GM19239 (cell line): ENCODE measurements at places on chromosomes 1 and 21.

DNA sequence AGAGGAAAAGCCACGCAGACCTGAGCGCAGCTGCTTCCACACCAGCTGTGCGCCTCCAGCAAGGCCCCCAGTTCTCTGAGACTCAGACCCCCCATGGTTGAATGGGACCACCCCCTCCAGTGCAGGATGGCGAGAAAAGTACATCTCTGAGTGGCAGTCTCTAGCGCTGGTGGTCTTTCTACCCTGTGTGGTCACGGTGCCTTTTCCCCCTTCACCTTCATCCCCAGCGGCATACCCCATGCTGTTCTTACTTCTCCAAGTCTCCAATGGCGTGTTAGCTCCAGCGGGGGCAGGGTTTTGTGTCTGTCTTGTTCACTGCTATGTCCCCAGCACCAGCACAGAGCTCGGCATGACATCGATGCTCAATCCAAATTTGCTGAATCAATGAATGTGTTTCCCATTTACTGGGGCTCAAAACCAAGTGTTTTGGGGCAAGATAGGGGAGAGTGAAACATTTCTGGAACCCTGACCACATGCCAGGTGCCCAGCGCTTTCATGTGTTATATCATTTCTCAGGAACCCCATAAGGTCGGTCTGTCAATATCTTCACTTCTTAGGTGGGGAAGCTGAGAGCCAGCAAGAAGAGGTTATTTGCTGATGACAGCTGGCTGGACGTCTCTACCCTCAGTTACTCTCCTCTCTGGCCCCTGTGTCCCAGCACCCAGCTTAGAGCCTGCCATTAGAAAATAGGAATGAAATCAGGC, 959 bp upstream of the SDC3 start:
- DNase-seq, result no peak

DNA sequence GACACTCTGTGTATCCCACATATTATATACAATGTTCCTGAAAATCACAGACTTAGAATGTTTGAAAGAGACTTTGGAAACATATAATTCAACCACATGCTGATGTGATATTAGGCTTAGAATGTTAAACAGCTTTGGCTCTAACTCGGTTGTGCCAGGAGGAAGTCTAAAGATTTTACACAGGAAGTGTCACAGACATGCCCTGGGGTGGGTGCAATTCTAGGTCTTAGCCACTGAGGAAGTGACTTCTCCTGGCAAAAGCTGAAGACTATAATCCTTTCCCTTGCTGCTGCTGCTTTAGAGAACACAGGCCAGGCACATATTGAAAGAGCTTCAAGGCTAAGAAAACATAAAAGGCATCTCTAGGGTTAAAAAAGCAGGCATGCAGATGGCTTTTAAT, 51.0 kb downstream of the RPL5 start:
- DNase-seq, result no peak

DNA sequence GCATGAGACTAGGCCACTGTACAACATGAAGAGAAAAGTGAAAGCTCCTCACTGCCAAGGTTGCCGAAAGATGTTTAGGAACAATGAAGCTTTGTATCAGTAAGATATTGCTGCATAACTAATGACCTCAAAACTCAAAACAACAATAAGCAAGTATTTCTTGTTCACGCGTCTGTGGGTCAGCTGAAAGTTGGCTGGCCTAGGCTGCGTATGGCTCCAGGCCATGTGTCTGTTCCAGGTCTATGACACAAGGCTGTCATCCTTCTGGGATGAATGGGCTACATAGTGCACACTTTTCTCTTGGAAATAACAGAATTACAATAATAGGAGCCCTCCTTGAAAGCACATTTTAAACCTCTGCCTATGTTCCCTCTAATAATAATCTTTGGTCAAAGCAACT, 515.9 kb downstream of the PLPP3 start:
- no peak for DNase-seq

DNA sequence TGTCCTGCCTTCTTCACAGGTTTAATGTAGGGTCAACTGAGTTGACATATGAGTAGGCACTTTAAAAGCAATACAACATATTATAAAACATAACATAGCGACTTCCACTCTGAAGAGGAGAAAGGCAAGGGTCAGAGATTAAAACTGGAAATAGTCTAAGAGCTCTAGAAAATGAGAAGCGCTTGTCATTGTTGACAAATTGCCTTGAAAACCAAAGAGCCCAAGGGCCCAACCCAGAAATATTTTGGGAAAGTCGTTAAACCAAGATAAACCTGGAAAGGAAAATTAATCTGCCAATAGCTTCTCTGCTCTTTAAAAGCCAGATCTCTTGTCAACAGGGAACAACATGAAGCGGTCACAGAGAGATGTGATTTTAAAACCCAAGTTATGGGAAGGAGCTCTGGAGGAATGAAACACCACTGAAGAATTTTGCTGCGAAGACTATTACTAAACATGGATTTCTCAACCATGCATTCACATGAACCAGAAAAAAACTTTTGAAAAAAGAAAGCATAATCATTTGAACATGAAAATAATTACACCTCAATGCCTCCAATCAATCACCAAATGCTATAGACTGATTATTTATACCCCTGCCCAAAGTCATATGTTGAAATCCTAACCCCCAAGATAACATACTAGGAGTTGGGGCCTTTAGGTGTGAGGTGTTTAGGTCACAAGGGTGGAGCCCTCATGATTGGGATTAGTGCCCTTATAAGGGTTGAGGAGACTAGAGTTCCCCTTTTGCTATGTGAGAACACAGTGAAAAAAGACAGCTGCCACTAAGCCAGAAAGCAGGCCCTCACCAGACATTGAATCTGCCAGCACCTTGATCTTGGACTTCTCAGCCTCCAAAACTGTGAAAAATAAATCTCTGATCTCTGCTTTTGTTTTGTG, 33.0 kb upstream of the MTF1 start:
- no peak for DNase-seq

DNA sequence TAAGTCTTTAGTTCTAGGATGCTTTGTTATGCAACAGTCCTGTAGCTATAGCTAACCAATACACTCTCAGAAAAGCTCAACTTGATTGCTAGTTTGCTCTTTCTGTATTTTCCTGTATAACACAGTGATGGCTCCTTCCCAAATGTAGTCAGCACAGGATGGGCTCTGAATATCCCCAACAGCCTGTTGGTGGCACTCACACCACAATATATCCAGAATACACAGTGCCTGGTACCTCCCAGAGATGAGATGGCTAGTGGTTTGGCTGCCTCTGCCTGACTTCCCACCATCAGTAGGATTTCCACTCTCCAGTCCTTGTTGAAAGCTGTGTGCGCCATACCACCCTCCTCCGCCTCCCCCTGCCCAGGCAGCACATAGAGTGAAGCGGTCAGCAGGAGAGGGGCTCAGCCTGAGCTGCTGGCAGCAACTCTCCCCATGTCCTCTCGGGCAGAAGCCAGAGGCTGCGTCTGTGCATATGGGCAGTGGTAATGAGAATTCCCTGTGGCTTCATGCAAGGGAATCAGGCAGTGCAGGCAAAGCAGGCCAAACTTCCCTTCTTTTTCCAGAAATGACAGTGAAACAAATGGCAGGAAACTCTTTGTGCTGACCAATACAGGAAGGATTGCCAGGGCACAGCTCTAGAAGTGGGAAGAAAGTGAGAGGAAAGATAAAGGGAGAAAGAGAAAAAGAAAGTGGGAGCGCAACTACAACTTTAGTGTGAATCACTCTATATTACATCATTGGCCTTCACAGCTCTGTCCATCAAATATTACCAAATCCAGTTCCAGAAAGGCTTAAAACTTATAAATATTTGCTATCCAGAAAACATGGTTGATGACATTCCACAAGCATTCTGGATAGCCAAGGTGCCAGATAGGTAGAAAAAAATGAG, 49.7 kb downstream of the LMX1A start:
- DNase-seq, result no peak

GRCh38 chr1:44946725-44947062, 39.7 kb downstream of the EIF2B3 start:
- no peak for DNase-seq

DNA sequence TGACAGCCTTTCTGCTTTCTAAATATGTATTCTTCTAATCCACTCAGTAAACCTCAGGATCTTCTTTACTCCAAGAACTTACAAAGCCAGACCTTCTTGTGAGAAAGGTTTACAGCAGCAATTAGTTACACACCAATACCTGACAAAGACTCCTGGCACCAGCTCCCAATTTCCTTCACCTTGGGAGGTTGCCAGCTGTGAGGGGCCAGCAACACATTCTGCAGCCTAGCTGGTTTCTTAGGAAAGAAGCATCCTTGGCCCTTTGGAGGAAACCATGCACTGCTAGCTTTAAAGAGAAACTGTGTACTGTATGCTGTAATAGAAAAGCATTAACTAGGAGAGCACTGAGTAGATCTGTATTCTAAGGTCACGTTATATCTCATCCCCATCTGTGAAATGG, 10.8 kb downstream of the FYB2 start:
- DNase-seq, result no peak

DNA sequence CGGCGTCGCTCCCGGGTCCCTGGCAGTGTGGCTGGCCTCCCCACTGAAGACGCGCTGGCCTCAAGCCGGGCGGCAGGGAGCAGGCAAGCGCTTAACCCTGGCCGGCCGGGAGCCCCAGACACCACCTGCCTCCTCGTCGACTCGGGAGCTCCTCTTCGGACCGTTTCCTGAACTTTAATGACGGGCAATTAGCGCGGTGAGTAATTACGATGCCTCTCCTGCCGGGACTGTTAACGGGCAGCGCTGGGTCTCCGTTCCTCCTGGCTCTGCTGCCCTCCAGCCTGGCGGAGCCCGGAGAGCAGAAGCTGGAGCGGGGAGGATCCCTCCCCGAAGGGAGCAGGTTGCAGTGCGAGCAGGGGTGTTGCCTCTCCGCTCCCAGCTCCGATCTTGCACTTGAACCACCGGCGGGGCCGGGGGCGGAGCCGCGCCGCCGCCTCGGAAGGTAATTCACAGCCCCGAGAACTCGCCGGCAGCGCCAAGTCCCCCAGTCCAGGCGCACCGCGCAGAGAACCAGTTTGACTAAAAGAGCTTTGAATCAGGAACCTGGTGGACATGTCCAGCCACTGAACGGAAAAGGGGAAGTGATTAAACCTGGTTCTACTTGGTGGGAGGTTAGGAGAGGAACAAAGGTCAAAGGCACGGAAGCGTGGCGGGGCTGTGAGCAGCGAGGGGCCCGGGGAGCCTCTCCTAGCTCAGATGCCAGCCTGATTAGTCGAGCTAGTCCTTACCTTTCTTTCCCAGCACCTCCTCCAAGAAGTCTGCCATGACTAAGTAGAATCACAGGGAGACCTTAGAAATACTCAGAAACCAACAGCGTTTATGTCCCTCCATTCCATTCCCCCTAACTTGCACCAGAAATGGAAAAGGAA, 18.3 kb upstream of the PLEKHA6 start:
- DNase-seq, result peak; percentile 50

DNA sequence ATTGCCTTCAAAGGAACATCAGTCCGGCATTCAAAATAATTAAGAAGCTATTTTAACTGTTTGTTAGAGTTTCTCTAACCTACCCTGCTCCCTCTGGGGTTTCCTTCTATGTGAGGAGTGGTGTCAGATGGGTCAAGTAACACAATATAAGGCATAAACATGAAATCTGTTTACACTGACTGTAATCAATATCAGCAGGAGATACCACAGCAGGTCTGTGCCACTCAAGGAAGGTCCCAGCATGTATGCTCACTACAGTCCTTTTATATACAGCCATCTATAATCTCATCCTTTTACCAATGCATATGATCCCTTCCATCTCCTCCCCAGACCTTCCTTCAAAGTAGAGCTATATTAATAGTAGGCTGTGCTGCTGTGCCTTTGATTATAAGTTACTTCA, 25.4 kb downstream of the EEIG2 start:
- DNase-seq, result no peak

GRCh38 chr1:1918901-1919303, at the start of gene TMEM52:
TMEM52 (minus strand) TSS chr1:1919279; CDS start chr1:1919265, 14 bp downstream.
- DNase-seq, result no peak

- DNase-seq, result no peak
Measured at GRCh38 chr1:27504588-27505419, 14.8 kb upstream of the WASF2 start.

- no peak for DNase-seq
Measured at GRCh38 chr1:56553046-56553445, 26.3 kb downstream of the PLPP3 start.

GRCh38 chr1:199898654-199899053, 128.9 kb upstream of the NR5A2 start:
- no peak for DNase-seq

DNA sequence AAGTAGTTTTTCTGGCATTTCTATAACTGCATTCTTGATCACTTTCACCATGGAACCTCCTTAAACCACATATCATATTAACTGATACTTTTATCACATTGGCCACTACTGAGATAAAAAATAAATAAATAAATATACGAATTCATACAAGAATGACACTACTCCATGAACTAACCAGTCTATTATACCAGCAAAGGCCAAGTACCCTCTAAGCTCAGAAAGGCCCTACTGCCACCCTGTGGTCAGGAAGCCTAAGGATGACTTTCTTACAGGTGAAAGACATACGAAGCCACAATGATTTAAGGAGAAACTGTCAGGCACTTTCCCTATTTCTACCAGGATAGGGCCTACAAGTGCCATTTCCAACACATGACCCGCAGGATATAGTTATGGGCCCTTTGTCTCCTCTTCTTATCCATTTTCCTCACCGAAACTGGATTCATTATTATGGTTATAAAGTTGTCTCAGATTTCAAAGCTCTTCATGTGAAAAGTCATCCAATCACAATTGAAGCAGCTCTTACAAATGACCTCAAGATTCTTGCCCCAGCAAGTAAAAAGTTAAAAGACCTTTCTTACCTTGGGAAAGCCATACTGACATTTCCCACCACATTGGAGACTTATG, 23.9 kb downstream of the DNAJC8 start:
- peak; percentile 47 for DNase-seq

- DNase-seq, result no peak
Measured at GRCh38 chr1:16397120-16397519, 30.1 kb downstream of the SZRD1 start.

DNA sequence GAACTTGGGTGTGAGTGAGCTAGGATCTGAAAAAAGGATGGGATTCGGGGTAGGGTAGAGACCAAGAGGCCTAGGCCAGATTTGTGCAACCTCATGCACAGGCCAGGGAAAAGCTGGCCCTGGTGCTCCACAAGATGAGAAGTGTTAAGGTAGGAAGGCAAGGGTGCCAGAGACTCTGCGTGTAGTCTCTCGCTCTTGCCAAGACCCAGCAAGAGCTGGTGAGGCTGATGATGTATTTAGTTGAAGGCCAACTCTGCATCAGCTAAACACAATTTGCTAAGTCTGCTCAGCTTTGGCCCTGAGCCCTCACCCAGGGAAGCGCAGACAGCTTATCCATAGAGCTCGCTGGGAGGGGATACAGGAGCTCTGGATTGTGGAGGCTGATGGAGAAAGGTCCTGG, 26.6 kb upstream of the SOX13 start:
- DNase-seq, result no peak
